ENCODE measurements at places on chromosomes 7 and 10.

- DNase-seq = no peak
Observed at GRCh38 chr7:136845899-136846465, 22.5 kb upstream of the CHRM2 start.

DNA sequence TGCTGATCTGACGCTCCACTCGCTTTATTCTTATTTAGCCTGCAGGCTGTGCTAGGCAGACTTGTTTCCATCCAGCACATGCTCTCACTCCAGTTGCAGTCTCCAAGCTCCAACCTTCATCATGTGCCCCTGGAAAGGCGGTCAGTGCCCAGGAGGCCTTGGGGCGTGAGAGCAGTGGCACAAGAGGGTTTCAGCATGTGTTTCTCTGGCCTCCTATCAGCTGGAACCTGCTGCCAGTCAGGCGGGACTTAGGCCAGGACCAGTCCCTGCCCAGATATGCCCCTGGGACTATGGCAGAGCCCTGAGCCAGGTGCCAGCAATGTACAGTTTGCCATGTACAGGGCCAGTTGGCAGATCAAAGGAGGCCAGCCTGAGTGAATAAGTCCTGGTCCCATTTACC lies 330.2 kb upstream of the FZD1 start:
- DNase-seq = no peak

DNA sequence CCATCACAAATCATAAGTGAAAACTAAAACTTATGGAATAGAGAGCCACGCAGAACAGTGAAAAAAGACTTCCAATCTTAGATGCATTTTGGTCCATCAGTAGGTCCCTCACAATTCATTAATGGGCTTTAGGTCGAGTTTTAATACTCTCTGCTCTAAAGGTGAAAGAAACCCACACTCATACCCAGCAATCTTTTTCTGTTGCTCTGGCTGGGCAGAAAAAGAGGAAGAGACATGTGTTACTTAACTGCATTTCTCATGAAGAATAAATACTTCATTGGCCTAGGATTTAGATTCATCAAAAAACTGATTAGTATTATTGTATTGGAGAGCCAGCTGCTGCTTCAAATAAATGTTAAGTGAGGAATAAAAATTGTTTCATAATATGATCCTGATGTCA lies 645.7 kb downstream of the PHTF2 start:
- DNase-seq = no peak

- DNase-seq = no peak
Observed at GRCh38 chr10:108051218-108051617, 886.7 kb upstream of the SORCS1 start.

- DNase-seq = peak; percentile 23
Observed at GRCh38 chr10:126671402-126671975, 996 bp upstream of the C10orf90 start.

- DNase-seq = no peak
Observed at GRCh38 chr7:135831455-135832195, 83.0 kb upstream of the FAM180A start.

DNA sequence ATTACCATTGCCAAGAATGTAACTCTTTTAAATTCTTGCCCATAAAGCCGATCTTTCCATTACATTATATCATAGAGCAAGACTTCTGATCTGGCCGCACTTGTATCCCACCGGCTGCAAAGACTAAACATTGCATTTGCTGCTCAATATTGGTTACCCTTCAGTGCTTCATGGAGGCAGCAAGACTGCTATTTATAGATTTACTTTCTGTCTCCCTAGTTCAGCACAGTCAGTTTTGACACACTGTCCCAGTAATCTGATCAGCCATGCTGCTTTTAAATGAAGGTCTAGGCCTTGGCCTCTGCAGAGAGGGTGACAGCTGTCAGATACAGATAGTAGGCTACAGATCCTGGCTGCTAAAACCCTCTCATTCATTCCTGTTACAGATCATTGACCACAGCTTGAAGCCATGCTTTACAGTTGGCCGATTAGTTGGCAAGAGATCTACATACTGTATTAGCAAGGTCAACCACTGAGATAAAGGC lies 562.6 kb upstream of the GALNT17 start:
- no peak for DNase-seq

DNA sequence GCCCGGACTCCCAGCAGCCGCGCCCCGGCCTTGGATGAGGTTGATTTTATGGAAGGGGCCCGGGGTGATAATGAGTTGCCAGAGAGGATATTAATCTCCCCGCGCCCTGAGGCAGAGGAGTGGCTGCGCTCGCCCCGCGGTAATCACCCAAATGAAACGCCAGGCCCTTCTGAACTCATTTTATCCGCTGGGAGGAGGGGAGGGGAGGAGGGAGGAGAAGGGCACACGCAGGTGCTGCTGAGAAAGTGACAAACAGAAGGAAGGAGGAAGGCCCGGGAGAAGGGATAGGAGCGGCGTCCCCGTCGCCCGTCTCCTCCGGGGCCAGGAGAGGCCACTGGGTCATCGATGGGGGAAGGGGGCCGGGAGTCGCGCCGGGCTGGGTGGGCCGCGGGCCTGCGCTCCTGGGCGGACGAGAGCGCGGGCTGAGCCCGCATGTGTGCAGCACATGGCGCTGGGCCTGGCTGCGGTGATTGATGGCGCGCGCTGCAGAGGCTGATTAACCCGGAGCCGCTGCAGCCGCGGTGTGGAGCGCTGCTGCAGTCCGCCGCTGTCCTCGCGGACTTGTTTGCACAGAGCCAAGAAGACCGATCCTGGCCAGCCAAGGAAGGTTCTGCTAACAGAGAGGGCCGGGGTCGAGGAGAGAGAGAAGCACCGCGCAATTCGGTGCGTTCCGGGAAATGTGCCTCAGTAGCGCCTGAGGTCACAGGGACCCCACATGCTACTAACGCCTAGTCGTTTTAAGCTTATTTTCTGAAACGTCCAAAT lies 6.5 kb downstream of the MNX1 start:
- no peak for DNase-seq

GRCh38 chr10:104033401-104033930 lies 52.2 kb downstream of the COL17A1 start:
- no peak for DNase-seq

DNA sequence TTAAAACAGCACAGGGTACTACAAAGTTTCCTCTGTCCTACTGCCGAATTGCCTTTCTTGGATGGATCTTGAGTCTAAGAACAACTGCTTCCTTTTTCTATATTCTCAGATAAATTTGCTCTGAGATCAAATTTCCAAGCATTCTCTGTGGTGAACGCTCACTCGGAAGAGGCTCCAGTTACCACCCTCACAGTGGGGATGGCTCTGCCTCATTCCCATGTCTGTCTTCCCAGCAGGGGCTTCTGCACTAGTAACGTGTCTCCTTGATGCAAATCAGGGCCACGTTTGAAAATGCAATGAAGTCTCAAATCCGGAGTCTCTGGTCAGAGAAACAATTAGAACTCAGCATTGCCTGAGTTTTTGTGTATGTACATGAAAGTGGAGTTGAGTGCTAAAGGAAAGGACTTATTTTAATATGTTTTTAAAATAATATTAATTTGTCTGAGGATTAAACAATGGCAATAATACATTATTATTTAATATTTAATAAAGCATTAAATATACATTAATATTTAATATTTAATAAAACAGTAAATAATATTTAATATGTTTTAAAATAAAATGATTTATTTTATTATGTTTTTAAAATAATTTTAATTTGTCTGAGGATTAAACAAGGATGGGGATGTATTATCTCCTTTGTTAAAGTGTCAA lies 61.8 kb downstream of the INHBA start:
- DNase-seq = no peak

GRCh38 chr7:3928727-3929515 lies 627.9 kb downstream of the SDK1 start:
- no peak for DNase-seq

DNA sequence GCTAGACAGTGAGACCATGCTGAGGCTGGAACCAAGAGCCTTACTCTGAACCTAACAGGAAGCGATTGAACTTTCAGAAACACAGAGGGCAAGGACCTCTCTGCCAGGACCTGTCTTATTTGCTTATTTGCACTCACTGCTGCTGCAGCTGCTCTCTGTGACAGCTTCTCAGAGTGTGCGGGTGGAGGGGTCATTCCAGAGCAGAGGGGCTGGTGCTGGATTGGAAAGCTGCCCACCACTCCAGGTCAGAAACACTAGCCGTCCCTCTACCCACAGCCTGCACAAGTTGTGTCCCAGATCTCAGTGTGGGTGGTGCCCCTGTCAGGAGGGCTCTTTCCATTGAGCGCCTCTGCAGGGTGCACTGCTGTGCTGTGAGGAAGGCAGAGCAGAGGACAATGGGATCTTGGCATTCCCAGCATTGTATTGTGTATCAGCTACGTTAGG lies 126.2 kb downstream of the CCNY start:
- DNase-seq = no peak

- no peak for DNase-seq
Observed at GRCh38 chr10:8229153-8229552, 174.7 kb downstream of the GATA3 start.

DNA sequence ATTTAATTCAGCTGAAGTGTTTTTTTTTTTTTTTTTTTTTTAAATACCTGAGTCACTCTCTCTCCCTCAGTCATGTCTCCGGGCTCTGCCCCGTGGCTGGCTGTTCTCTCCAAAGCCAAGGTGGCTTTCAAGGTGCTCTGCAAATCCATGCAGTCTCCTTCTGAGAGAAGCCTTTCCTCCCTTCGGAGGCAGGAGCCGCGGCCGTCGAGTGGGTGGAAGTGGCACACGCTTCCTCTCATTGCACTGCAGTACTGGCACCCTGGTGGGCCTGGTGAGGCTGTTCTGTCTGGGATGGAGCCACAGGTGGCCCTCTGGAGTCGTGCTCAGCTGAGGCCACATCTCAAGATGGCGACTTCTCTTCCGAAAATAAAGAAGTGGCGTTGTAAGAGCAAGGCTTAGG lies 221.8 kb downstream of the GLRX3 start:
- DNase-seq = no peak

GRCh38 chr7:120373174-120373573 lies 100.2 kb downstream of the KCND2 start:
- DNase-seq = no peak

GRCh38 chr7:119647286-119647685 lies 625.7 kb upstream of the KCND2 start:
- no peak for DNase-seq

GRCh38 chr10:84166620-84167288 lies 6.8 kb upstream of the GPR15LG start:
- no peak for DNase-seq

DNA sequence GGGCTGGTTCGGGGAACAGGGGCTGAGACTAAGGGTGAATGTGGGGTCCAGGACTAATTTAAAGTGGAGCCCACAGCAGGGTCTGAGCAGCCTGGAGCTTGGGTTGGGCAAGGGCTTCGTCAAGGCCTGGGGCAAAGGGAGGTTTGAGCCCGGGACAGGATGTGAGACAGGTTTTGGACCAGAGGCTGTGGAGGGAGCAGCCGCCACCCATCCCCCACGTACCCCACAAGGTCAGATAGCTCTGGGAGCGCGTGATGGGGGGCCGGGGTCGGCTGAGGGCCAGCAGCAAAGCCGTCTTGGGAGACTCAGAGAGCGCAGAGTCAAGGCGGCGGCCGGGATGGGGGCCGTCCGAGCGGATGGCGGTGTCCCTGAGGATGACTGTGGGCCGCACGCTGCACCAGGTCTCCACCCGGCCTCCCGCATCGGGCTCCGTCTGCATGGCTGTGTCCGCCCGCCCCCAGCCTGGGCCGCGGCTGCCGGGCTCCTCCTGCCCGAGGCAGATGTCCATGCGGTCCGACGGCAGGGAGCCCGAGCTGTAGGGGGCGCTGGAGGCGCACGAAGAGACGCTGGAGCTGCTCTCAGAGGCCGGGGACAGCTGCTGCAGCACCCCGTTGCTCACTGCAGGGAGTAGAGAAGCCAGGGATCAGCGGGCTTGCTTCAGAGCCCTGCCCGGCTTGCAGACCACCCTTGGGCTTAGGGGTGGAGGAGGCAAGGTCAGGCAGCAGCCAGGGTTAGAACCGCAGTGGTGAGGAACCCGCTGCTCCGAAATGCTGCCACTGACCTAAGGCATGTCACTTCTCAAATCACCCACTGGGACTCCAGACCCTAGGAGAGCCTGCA lies 12.1 kb downstream of the PDZD7 start:
- no peak for DNase-seq

GRCh38 chr10:112765717-112766235 lies 184.3 kb upstream of the TCF7L2 start:
- no peak for DNase-seq

GRCh38 chr7:904847-905246 lies 28.5 kb downstream of the GET4 start:
- DNase-seq = no peak

DNA sequence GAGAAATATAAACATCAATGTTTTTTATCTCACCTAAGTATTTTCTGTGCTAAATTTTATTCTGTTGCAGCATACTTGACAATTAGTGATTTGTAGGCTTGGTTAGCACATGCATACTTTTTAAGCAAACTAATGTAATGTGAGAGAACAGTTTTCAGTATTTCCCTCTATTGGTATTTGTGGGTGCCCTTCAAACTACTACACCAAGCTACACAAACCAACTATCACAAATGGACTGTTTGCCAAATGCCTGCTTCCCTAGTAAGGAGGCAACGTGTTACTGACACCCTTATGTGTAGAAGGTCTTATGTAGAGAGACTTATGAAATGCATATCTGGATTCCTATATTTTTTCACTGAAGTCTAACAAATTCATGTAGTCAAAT lies 98.4 kb upstream of the FZD1 start:
- no peak for DNase-seq

DNA sequence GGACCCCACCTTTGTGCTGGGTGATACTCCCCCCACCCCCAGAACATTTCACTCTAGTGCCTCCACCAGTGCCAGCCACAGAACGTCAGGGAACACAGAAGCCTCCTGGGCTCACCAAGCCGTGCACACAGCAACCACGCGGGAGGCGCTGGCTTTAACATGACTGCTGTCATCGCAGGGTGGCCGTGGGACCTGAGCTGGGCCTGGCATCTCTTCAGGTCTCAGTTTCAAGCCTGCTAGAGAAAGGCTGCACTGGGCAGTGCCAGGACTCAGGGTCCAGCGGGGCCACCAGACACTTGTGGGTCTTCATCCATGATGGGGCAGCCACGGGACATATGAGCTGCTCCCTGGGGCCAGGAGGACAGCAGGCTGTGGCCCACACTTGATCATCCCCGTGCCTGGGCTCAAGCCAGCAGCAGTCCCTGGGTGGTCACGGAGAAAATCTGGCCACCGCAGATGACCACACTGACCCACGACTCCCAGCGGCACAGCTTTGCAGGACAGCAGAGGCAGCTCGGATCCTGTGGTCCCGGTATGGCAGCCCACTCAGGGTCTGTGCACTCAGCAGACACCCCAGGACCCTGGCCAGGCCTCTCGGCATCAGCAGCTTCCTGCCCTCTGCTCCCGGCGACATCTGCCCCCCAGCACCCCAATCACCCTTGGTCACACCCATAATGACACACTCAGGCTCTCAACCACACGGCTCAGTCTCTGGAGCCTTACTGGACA lies 44.2 kb downstream of the CAMK2B start:
- no peak for DNase-seq

All from LNCaP clone FGC (cell line).